ENCODE measurements at places on chromosomes 1 and 21.

DNA sequence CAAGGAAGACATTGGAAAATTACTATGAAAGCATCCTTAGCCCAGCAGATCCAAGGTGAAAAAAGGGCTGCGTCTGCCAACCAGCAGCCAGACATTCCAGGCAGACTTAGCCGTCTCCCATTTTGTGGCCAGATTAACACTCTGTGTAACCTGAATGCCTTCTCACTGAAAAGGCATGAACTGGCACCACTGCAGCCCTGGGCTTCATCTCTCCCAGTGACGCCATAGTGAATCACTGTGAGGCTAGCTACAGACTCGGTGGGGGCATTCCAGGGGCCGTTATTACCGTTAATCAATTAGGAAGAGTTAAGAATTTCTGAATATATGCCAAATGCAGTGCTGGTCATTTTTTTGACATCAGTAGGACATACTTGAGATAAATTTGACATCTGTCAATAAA, 627.4 kb downstream of the LMO4 start:
- no peak for DNase-seq

- DNase-seq: no peak
Observed at GRCh38 chr1:200681231-200681630, 11.5 kb upstream of the DDX59 start.

DNA sequence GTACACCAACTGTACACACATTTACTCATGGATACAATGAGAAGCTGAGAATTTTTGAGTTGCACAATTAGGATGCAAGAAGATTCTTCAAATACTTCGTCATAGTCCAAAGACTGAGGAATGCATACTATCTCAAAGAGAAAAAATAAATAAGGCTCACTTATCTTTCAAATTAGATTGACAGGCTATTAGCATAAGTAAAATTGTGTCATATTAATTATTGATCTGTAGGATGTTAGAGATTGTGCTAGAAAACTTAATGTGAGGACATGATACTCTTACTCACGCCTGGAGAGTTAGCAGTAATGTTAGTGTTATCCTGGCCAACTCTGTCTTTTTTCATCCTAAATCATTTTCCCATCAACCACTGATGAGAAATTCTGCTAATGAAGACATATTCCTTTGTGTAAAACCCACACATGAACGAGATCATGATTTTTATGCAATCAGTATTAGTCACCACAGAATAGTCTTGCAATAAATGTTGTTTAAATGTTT, 659.0 kb downstream of the LTN1 start:
- no peak for DNase-seq

DNA sequence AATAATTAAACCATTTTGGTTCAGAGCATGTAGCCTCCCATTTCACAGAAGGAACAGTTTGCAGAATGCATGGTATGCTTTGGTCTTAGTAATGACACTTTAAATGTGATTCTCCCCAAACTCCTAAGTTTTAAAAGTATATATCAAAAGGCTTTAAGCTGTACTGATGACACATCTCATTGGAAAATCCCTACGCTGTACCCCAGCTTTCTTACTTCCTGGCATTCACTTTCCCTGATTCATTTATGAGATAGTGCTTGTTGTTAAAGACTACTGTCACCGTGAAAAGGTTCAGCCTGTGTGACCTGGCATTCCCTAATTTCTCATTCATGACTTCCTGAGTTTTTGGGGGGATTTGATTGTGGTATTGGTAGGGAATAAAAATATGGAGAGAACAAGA, 53.4 kb downstream of the MPZL1 start:
- DNase-seq: no peak

DNA sequence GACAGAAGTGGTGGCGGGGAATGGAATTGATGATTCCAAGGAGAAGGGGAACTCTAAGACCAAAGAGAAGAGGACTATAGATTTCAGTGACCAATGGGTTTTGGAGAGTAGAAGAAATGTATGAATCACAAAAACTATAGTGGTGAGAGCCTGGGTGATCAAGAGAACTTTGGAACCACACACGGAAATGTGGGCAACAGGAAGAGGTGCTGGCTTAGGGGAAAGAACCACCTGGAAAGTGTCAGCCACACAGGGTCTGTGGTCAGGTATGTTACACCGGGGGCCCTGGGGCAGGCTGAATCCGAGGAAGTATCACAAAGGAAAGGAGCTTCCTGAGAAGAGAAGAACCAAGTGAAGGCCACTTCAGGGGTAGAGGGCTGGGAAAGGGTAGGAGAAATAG, 11.5 kb upstream of the CHIA start:
- no peak for DNase-seq
